ENCODE measurements at places on chromosomes 3 and 15.

DNA sequence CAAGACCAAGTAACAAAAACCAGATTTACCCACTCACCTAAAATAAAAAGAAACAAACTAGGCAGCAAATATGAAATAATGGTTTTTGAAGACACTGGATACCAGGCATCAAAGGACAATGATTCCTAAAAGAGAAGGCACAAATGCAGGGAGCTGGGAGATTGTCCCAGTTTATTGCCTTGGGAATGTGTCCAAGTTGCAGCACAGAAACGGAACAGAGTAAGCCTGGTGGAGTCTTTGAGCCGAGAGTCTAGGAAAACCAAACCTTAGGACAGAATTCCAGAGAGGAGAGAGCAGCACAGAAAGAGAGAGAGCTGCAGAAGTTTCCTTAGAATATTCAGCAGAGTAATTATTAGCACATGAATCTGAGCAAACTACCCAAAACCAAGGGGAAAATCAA lies 7.8 kb upstream of the ARF4 start:
- DNase-seq, result no peak

- DNase-seq, result no peak
Observed at GRCh38 chr3:51712038-51712420, 5.2 kb downstream of the GRM2 start.

DNA sequence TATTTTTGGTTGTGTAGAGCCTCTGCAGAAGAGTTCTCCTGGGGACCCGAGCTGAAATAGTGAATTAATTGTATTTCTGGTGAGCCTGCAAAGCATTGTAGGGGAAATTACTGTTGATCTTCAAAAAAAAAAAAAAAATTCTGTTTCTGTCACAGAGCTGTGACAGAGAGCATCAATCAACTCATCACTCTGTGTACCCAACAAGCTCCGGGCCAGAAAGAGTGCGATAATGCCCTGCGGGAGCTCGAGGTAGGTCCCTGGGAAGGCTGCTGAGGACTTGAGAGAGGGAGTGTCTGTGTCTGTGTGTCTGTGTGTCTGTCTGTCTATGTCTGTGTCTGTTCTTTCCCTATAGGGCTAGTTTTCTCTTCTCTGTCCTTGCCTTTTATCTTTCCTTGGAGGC lies 294.4 kb upstream of the TPM1 start:
- DNase-seq, result no peak

GRCh38 chr15:56640127-56640526 lies 93.2 kb downstream of the ZNF280D start:
- no peak for DNase-seq

GRCh38 chr15:75982468-75982867 lies 29.8 kb downstream of the NRG4 start:
- DNase-seq, result no peak

- DNase-seq, result no peak
Observed at GRCh38 chr15:45291822-45292582, 40.0 kb downstream of the SLC28A2 start.

GRCh38 chr3:121606106-121606505 lies 12.9 kb downstream of the FBXO40 start:
- no peak for DNase-seq

DNA sequence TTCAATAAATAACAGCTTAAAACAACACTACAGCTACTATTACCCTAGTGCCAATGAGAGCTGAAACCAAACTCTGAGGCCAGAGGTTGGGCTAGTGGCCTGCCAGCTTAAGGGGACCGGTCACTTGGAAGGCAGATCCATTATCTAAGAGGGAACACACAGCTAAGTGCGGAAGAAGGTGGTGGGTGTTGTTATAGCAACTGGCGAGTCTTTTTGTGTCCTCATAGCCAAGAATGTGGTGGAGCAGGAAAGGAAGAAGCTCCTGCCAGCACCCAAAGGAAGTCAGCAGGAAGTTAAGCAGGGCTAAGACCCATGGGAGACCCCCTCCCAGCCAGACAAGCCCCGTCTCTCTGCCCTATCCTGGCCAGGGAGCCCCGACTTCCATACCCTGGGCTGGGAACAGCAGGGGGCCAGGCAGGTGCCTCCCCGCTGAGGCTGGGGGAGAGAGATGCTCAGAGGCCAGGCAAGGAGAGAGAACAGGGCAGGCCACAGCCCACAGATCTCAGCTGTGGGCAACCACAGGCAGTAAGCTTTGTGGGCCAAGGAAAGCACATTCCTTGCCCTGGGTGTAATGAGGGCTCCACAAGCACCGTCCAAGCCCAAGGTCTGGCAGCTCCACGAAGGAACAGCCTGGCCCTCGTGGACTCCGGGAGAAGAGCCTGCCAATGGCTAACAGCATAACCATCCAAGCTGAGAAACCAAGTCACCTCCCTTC lies 34.0 kb upstream of the HRH1 start:
- DNase-seq, result no peak

GRCh38 chr15:99408236-99409096 lies 157.2 kb downstream of the LRRC28 start:
- DNase-seq, result no peak

DNA sequence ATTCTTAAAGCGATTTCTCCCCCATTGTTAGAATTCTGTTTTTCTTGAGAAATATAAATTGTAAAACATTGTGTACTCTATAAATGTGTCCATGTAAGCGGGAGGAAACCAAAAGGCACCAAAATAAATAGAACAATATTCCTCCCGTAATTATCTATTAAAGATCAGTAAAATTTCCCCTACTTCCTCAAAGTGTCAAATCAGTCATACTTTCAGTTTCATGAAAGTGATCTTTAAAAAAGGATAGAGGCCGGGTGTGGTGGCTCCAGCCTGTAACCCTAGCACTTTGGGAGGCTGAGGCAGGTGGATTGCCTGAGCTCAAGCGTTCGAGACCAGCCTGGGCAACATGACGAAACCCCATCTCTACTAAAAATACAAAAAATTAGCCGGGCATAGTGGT lies 278.9 kb downstream of the MECOM start:
- no peak for DNase-seq

- no peak for DNase-seq
Observed at GRCh38 chr15:78004919-78005634, 72.4 kb downstream of the TBC1D2B start.

DNA sequence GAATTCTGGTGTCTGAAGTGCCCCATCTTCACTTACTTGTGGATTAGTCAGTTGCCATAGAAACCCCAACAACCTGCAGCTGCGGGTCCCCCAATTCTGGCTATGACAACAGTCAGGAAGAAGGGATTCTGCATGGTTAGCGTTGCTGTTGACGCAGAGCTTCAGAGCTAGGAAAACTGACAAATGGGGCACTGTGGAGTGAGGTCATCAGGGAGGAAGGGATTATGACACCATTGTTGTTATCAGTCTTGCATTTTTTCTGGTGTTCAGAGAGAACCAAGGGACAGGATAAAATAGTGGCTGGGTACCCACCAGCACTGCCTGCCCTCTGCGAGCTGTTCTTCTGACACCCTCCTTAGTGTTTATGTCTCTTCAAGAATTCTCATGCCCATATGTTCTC lies 367.7 kb upstream of the ARRDC4 start:
- no peak for DNase-seq

DNA sequence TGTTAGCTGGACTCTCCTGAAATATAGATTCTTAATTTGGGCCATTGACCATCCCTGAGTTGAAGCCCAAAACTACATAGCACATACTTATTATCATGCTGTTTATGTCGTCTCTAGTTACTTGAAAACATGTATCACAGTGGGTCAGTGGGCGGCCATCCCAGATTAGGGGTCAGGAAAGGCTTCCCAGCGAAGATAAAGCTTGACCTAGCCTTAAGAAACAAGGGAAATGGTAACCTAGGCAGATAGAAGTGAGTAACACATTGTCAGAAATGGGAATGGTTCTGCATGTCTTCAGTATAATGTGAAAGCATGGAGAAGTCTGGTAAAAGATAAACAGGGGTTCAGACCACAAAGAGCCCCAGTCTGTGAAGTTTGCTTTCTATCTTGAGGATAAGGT lies 124.7 kb downstream of the C3orf70 start:
- DNase-seq, result no peak

DNA sequence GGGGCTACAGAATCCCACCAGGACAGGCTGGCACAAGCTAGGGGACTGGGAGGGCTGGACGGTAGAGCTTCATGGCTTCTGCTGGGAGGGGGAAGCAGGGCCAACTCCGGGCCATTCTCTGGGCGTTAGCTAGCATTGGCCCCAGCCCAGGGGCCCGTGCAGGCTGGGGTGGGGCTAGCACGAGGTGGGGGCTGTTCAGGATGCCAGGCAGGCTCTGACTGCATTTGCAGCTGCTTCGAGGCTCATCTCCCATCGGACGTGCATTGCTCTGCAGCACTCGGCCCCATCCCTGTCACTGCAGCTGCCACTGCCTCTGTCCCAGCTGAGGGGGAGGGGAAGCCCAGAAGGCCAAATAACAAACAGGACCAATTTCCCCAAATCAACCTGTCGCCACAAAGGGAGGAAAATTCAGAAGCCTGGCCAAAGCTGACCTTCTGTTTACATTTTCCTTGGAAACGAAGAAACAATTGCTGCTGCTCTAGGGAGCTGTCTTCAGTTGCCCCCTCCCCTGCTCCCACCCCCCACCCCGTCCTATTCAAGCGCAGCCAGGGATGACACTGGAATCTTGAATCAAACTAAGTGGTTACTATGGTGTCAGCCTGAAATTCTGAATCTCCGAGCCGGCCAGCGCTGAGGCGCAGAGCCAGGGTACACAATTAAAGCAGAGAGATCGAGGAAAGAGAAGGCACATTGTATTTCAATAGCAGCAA lies 138.8 kb upstream of the PRR20G start:
- no peak for DNase-seq

- no peak for DNase-seq
Observed at GRCh38 chr3:34881026-34881425, 758.3 kb upstream of the ARPP21 start.

GRCh38 chr3:46664188-46664970 lies 29.1 kb downstream of the ALS2CL start:
- DNase-seq, result no peak

DNA sequence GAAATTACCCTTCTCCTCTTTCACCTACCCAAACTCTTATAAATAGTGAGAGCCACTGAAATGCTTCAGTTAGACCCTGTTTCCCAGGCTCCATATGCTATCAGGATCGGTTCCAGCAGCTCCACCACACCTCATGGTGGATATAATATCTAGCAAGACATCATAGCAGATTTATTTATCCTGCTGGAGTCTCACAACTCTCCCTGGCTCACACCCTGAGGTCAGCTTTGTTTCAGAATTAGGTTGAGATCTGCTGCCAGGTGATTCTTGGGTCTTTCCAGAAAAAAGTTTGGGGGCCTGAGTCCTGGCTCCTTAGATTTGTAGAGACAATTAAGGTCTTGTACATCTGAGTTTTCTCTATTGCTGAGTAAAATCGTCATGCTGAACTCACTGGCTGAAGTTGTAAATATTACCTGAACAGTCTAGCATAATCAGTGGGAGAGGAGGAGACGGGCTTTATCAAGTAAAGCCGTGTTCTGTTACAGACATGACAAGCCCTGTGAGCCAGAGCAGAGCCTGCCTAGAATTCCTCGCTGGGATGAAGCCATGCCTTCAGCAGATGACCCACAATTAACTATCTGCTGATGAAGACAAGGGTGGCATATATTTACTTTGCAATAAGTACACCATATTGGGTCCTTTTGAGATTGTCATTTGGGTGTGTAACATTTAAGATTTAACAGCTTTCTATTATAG lies 131.6 kb downstream of the STAC start:
- no peak for DNase-seq

DNA sequence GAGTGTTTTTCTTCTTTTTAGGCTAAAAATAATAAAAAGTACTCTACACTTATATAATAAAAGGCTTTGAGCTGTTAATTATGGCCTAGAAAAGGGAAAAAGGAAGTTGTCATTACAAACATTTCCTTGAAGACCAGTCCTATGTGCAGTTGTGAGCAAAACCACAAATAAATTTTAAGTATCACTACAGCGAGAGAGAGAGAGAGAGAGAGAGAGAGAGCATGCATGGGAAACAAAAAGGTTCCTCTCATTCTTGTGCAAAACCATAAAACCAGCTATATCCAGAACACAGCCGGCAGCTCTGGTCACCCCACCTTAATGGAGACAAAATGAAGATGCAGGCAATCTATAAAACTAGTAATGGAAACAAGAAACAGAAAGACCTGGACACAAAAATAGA lies 33.6 kb downstream of the HEG1 start:
- DNase-seq, result no peak

GRCh38 chr3:119352863-119353527 lies 58.8 kb downstream of the ARHGAP31 start:
- DNase-seq, result no peak

- no peak for DNase-seq
Observed at GRCh38 chr3:49733551-49733950, 9.8 kb upstream of the GMPPB start.

DNA sequence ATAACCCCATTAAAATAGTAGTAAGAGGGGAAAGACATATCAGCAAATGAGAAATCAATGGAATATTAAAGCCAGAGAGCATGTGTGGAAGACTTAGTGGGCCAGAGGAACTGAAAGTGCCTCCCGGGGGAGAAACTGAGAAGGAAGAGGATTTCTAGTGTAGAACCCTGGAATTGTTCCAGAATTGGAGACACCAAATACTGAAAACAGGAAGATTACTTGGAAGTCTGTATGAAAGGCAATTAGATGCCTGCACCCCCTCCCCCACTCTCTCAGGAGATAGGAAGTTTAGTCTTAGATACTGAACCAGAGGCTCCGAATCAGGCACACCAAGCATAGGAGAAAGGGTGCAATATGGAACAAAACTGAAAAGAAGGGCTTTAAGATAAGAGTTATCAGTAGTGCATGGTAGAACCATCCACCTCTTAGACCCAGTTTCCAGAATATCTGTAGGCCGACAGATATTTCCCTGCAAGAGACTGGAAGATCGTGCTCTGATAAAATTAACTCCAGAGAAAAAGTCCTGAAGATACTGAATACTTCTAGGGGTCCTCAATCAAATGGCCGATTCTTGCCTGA lies 32.4 kb downstream of the KLHL18 start:
- no peak for DNase-seq

DNA sequence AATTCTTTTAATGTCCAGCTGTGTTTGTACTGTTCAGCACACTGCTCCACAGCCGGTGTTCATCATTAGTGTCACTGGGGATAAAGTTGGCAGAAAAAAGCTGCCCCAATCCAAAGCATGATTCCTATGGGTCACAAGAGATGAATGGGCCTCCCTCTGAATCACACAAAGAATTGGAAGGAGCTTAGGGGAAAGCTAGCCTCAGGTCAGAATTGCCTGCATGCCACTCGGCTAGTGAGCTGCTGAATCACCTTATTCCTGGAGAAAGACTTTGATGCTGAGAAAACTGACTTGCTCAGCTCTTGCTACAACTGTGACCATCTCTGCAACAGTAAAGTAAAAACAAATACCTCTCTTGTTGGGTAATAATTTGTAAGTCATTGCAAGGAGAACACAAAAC lies 3.5 kb downstream of the CCK start:
- DNase-seq, result no peak

GRCh38 chr3:158659454-158660237 lies 12.8 kb downstream of the LXN start:
- no peak for DNase-seq

DNA sequence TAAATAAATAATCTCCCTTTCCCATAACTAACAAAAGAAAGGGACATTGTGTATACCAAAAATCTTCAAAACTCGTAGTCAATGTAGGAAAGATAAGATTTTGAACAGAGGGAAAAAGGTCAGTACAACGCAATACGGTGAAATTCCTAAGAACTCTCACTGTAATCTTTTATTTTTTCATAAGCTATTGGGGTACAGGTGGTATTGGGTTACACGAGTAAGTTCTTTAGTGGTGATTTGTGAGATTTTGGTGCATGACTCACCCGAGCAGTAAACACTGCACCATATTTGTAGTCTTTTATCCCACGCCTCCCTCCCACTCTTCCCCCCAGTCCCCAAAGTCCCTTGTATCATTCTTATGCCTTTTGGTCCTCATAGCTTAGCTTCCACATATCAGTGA lies 718.0 kb downstream of the TBL1XR1 start:
- no peak for DNase-seq

- no peak for DNase-seq
Observed at GRCh38 chr15:74656935-74657535, 38.8 kb downstream of the EDC3 start.
